Activated CD8-positive, alpha-beta memory T cell treated with anti-CD3 and anti-CD28 coated beads for 1 hour (primary cell): ENCODE measurements at places on chromosomes 6 and 20.

DNA sequence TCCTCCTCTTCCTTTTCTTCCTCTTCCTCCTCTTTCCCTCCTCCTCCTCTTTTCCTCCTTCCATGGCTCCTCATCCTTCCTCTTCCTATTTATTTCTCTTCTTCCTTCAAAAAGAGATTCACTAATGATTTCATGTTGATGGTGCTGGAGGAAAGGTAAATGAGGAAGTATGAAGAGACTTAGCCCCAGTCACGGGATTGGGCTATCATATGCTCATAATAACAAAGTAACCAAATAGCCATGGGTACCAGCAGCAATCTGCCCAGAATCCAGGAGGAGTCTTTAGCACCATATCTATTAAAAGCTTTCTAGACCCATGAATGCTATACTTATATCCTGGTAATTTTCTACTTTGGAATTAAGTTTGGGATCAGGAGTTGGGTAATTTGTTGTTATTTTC is 910.9 kb upstream of the MAP3K7 start:
- no peak for DNase-seq

DNA sequence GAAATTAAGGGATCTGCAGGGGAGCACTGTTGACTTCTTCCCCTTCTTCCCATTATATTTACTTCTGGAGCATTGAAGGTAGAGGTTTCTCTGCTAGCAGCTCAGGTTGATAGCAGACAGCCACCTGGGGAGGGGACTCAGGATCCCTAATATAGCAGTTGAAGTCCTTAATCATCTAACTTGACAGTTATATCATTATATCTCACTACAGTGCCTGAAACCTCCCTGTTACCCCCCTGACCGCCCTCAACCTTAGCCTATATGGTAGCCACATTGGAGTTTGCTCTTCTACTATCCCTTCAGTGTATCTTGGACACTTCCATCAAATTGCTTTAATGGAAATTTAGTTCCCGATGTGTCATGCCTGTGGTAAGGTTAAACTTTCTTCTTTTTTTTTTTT is 7.0 kb downstream of the RALGAPB start:
- DNase-seq: no peak

DNA sequence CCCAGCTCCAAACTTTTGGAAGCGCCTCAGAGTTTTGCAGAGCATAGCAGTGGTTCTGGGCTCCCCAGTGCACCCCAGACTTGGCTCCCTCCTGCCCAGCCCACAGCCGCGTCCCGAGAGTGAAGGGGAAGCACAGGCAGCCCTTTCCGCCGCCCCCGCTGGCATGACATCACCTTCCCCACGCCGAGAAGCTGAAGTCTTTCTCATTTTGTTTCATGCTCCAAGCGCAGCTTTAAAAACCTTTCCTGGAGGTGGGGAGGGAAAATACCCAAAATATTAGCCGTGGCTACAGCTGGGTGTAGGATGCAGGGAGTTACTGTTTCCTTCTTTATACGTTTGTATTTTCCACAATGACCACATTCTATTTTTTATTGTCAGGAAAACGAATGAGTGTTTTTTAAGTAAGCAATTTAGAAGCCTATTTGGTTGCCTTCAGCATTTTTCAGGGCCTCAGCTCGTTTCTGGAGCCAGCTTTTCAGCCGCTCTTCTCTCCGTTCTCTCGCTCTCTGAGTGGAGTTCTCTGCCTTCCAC is 72.9 kb downstream of the SNX5 start:
- peak; percentile 16 for DNase-seq

DNA sequence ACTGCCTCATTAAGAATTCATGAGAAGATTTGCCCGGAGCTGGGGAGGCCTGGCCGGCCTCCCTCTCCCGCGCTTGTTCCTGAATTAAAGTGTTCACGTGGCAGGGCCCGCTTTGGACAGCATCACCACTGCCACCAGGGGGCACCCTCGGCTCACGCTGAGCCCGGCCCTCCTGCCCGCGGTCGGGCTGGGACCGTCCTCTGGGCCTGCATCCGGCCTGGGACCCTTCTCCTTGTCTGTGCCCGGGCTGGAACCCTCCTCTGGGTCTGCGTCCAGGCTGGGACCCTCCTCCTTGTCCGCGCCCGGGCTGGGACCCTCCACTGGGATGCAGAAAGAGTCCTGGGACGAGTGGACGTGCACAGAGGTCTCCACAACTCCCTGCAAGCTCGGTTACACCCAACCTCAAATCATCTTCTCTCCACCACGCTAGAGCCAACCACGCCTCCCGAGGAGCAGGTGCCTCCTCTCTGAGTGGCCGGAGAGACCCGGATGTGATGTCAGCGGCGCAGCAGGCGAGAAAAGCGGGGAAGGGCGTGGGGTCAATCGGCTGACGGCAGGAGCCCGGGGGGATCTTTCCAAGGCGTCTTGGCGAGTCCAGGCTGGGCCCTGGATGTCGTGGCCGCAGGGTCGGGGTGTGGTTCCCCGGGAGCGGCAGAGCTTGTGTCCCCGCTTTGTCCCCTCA is 50.9 kb upstream of the DACT2 start:
- peak; percentile 35 for DNase-seq

GRCh38 chr20:33609504-33609903 is 52.6 kb upstream of the C20orf144 start:
- no peak for DNase-seq

- no peak for DNase-seq
Observed at GRCh38 chr6:83061190-83061589, 4.5 kb downstream of the UBE3D start.

DNA sequence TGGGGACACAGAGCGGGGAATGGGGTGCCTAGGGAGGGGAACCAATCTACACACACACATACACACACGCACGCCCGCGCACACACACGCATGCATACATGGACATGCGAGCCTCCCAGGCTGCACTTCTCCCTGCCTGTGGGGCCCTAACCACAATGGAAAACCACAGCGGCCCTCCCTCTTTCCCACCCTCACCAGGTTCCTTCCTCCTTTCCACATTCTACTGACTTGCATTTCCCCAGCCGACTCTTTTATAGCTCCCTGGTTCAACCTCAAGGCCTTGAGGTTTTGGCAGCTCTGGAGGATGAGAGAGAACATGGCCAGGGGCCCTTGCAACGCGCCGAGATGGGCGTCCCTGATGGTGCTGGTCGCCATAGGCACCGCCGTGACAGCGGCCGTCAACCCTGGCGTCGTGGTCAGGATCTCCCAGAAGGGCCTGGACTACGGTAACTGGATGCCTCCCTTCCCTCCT is at the start of gene BPI:
Gene BPI (plus strand): TSS at position 249 of the 472 bp plus-strand sequence. CDS start 68 bp downstream, at position 317.
- no peak for DNase-seq

DNA sequence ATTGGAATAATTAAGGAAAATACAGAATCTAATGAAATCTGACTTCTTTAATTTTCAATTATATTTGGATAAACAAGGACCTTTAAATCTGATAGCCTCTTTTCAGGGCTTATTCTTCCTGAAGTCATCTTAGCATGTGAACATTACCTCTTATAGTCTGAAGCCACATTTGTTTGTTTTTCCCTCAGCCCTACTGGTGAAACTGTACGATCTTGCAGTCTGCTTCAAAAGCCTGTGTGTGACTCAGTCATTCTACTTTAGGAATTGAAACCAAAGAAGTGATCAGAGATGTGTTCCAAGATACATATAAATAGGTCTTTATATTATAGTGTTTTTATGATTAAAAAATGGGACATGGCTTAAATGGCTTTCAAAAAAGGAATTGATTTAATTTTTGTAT is 67.5 kb downstream of the MACROD2 start:
- DNase-seq: no peak

DNA sequence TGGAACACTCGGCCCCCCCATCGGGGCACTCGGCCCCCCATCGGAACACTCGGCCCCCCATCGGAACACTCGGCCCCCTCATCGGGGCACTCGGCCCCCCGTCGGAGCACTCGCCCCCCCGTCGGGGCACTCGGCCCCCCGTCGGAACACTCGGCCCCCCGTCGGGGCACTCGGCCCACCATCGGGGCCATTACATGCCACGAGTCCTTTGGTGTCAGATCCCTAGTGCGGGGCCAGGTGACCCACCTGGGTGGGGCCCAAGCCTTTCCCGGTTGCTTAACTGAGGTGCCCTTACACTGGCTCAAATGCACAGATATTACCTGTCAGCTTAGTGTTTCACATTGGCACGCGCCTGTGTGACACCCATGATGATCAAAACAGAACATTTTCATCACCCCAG is 95.9 kb downstream of the TAF4 start:
- no peak for DNase-seq

DNA sequence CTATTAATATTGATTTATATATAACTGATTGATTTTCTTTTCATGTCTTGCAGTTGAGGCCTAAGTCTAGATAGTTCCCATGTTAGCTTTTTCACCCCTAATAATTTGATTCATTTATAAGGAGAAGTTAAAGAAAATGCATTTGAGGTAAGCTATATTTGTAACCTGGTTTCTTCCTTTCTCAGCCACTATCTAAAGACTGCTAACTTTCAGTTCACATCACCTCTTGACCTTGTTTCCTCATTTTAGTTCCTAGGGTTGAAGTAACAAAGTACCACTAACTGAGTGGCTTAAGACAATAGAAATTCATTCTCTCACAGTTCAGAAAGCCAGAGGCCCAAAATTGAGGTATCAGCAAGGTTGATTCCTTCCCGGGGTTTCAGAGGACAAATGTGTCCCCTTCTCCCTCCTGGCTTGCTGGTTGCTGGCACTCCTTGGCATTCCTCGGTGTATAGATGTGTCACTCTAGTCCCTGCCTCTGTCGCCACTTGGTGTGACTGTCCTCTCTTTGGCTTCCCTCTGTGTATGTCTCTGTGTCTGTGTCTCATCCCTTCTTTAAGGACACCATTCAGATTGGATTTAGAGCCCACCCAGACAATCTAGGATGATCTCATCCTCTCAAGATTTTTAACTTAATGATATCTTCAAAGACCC is 55.9 kb upstream of the C20orf144 start:
- DNase-seq: no peak

- no peak for DNase-seq
Observed at GRCh38 chr6:29947077-29947980, 5.0 kb downstream of the HLA-A start.

DNA sequence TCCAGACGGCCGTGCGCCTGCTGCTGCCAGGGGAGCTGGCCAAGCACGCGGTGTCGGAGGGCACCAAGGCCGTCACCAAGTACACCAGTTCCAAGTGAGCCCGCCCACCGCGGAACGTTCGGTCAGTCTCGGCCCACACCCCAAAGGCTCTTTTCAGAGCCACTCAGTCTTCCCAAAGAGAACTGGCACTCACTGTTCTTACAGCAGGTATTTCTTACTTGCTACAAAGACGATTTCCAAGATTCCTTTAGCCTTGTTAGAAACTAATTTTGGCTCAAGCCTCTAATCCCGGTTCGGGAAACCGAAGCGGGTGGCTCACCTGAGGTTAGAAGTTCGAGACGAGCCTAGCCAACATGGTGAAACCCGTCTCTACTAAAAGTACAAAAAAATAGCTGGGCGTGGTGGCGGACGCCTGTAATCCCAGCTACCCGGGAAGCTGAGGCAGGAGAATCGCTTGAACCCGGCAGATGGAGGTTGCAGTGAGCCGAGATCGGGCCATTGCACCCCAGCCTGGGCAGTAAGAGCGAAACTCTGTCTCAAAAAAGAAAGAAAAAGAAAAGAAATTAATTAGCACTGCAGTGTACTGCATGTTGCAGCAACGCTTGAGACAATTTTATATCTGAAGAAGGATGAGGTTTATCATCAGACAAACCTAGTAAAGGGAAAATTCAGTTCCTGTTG is 73.1 kb downstream of the OR2B2 start:
- DNase-seq: no peak

DNA sequence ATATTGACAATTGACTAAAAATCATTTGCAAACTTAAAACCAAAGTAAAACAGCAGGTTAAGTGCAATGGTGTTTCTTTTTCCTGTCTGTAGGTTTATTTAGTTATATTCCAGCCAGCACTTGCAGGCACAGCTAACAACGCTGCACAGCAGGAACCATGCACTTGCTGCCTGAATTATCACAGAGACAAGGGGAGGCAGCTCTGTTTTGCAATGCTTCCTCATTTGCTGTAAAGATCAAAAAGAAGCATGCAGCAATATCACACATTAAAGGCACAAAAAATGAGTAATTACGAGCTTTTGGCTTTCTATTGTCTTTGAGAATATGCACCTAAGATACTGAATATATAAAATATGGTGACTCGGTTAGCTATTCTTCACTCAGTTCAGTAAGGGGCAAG is 241.9 kb downstream of the EPHA7 start:
- DNase-seq: no peak

DNA sequence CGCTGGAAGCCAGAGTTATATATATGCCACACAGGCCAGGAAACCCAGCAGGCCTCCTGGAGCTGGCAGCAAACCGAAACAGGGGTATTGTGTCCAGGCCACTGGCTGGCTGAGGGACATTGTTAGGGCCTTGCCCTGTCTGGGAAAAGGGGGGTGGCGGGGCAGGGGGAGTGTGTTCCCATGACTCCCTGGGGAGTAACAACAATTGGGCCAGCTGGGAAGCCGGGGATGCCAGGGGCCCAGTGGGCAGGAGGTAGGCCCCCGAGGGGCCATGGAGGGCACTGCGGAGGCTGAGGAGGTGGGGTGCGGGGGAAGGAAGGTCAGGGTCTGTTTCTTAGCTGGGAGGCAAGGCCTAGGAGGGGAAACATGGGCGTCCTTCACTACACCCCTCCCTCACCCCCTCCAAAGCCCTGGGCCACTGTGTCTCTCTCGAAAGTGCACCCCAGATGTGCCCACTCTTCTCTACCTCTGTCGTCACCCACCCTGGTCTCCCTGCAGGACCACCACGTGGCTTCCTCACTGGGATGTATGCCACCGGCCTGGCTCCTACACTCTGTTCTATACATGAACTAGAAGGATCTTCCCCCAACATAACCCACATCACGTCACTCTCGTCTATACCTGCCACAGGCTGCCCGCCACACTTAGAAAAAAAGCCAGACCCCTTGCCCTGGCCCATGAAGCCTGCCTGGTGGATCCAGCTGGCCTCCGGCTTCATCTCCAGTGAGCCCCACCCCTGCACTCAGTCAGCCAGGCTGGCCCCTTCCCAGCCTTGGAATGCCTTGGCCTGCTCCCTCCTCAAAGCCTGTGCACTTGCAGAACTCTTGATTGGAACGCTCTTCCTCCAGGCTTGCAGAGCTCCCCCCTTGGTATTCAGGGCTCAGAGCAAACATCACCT is 7.8 kb upstream of the E2F1 start:
- DNase-seq: no peak

DNA sequence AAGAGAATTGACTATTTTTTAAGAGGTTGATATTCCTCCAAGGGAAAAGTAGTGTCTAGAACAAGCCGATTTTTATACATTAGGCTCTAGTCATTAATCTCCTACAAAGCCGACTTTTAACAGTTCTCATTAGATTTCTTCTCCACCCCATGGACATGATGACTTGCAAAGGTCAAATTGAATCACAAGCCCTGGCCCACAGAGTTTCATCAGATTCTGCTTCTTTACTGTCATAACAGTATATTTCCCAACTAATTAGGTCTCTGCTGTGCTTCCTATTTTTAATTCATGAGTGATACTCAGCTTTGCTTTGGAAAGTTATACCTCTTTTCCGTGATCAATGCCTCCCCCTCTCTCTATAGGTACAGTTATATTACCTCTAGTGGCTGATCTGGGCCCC is 90.6 kb upstream of the ADGRB3 start:
- DNase-seq: no peak

DNA sequence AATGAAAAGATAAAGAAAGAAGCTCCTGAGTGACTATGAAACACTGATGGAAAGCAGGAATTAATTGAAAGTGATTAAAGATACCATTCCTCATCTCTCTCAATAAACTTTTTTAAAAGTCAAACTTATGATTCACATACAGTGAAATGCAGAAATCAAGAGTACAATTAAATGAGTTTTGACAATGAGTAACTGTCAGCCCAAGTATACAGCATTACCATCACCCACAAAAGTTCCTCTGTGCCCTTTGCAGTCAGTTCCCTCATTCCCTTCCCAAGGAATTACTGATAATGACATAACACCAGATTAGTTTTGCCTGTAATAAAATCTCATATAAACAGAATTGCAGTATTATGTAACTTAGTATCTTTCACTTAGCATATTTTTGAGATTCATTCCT is 44.5 kb downstream of the ATG5 start:
- no peak for DNase-seq
